ENCODE measurements at places on chromosomes 7 and 10.

GRCh38 chr10:75607576-75607975 lies 176.2 kb downstream of the LRMDA start:
- no peak for DNase-seq

GRCh38 chr10:113232928-113233511 lies 283.0 kb downstream of the TCF7L2 start:
- no peak for DNase-seq

DNA sequence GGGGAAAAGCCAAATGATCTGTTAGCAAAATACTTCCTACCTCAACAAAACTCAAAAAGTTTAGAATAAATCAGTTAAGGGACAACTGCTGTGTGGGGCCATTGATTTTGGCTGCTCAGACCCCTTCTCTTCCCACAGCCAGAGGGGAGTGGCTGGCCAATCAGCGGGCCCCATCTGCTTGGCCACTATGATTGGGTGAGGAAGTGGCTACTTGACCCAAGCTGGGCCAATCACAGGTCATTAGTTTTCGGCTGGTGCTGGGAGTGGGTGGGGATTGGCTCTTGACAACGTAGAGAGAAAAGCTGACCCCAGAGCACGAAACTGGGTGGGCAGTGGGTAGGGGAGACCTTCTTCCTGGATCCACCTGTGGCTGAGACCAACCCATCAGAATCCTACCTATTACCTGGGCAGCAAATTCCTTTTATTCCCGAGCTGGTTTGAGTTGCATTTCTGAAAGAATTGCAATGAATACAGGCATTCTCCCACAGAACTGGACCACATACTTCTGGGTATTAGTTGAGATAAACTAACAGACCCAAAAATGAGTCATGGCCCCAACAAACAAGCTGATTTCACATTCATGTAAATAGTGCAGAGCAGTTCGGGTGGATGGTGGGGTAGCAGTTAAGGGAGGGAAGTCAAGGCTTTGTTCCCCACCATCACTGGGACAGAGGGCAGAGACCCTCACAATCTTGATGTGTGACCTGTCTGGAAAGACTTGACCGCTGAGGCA lies 35.6 kb upstream of the HMX3 start:
- no peak for DNase-seq

DNA sequence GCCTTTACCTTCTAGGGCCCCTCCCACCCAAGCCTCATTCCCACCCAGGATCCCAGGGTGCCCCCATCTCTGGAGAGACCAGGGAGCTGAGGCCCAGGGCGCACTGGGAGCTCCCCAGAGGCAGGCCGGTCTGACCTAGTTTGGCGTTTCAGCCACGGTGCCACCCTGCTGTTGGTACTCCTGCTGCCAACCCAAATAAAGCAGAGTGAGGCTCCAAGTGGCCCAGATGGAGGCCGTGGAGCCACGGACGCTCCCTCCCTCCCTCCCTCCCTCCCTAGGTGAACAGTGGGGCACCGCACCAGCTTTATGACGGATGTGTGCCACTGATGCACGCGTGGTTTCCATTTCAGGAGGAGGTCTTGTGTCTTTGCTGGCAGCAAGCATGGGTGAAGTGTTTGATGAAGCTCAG lies 1.8 kb downstream of the INPP5A start:
- no peak for DNase-seq

GRCh38 chr10:110867807-110868465 lies 3.8 kb upstream of the PDCD4 start:
- DNase-seq, result no peak

DNA sequence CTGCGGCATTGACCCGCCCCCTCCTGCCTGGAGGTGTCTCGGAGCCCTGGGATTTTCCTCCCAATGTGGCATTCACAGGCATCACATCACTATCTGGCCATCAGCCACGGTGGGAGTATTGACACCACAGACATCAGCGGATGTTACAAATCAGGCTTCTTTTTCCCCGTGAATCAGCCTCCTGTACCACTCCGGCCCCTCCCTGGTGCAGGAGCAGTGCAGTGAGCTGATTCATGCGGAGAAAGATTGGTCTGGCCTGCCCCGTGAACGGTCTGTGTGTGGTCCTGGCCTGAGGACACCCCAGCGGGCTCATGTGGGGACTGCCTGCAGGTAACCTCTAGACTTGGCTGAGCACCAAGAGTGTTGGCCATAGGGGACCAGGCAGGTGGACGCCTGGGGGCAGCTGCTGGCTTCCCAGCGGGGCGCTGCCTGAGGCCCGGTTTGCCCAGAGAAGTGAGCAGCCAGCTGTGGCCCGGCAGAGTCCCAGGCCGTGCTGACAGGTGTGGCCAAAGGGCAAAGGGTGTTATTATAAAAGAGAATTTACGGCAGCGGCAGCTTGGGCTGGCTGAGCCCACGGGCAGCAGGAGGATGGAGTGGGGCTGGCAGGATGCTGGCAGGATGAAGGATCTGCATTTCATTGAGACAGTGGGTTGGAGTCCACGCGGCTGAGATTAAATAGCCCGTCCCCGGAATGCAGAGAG lies 32.1 kb upstream of the GNA12 start:
- DNase-seq, result no peak

- no peak for DNase-seq
Measured at GRCh38 chr10:95356190-95356955, 65.6 kb upstream of the PDLIM1 start.

DNA sequence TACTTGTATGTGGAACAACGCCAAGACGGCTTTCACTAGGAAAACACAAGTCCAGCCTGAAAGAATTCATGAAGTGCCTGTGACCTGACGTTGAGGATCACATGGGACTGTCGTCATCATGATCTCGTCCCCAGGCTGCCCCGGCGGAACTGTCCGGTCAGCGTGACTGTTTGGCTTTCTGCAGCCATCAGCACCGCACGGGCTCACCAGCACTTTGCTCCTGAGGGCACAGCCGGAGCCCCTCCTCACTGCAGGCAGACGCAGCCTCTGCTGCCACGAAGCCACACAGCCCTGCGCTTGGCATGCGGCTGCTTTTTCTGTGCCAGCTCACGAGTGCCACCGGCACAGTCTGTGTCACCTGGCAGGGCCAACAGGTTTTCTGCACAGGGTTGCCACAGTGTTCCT lies 9.4 kb upstream of the GET4 start:
- no peak for DNase-seq

- no peak for DNase-seq
Measured at GRCh38 chr10:98815039-98815885, 368.5 kb upstream of the HPS1 start.

- no peak for DNase-seq
Measured at GRCh38 chr7:36827726-36828703, 103.7 kb upstream of the AOAH start.

DNA sequence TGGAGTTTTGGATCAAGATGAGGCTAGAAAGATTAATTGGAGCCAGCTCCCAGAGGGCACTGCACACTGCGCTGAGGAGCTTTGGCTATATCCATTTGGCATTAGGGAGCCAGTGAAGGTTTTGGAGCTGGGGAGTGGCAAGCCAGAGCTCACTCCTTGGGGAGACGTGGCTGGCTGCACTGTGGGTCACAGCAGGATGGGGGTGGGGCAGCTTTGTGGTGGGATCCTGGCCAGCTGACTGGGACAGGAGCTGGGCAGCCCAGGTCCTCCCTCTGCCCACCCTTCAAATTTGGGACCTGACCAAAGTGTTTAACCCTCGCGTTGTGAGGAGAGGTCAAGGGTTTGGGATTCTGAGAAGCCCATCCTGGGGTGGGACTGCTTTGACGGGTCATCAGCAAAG lies 5.0 kb downstream of the C10orf105 start:
- DNase-seq, result no peak

DNA sequence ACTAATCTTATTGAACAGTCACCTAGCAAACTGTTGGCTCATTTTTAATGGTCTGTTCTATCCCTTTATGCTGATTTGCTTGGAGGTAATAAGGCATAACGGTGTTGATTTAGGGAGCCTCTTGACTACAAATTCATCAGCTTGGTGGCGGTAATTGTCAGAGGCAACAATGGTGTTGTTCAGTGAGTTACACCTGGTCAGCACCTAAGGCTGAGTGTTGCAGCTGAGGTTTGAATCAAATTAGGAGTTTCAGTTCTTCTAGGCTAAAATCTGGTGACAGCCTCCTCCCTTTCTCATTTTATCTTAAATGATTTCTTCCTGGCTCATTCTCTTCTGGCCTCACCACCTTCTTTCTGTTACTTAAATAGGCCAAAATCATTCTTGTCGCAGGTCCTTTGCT lies 42.3 kb upstream of the SP8 start:
- no peak for DNase-seq

- DNase-seq, result no peak
Measured at GRCh38 chr7:148492157-148492860, 98.3 kb upstream of the C7orf33 start.

GRCh38 chr7:124643311-124643811 lies 122.2 kb downstream of the GPR37 start:
- no peak for DNase-seq

GRCh38 chr10:101355072-101355706 lies 1.2 kb downstream of the BTRC start:
- DNase-seq, result no peak

- DNase-seq, result no peak
Measured at GRCh38 chr10:71634531-71635164, 84.9 kb downstream of the C10orf105 start.

DNA sequence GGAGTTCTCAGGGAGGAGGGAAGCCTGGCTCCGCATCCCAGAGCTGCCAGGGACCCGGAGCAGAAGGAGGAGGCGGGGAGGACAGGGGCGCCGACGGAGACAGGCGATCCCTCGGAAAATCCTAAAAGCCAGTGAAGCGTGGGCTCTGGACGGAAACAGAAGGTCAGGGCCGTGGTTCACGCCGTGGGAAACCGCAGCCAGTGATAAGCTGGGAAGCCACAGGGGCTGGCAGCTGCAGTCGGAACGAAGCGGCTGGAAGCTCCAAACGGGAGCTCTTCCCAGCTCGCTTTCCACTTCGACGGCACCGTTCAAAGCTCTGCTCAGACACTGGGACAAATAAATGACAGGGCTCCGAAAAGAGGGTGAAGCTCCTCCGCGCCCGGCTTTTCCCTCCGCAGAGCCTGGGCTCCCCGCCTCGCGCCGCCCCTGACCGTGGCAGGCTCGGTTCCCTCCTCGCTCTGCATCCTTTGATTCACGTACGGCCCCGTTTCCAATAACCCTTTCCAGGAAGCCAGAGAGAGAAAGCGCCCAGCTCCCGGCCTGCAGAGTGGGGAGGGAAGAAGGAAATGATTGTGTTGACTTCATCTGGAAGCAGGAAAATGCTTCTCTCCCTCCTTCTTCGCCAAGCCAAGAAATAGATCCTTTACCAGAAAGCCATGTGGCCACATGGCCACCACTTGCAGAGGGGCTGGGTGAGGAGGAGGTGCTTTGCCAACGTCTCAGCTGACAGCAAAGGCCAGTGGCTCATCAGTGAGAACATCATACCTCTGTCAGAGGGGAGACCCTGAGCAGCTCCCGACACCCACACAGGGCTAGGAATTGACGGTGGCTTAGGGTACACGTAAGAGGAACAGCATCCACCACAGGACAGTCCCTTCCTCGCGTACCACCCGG lies 57.4 kb downstream of the ADRB1 start:
- DNase-seq, result no peak

- no peak for DNase-seq
Measured at GRCh38 chr10:43824934-43825333, 176.3 kb upstream of the ZNF32 start.

GRCh38 chr7:117194445-117194844 lies 128.4 kb downstream of the WNT2 start:
- DNase-seq, result no peak

DNA sequence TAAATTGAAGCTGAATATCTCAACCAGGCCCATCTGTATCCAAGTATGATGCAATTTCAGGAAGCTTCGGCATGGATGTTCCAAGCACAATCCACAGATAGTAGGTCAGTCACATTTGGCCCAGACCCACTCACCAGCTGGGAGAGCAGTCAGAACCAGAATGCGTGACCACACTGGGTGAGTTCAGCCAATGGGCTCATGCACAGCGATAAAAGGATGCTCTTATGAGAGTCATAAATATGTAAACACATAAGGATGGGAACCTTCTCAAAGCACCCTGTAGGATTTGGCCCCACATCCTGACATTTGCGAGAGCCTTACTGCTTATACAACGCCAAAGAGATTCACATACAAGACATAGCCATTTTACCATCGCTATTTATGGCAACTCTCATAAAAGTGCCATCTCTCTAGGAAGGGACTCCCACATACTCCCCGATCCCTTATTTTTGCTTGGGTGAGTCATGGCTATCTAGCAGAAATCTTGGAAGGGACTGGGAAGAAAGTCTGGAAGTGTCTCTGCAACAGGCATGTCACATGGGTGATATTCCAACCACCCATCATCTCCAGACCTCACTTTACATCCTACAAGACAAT lies 3.0 kb downstream of the AFAP1L2 start:
- no peak for DNase-seq

GRCh38 chr7:107672183-107672582 lies 11.6 kb downstream of the SLC26A4 start:
- no peak for DNase-seq

- no peak for DNase-seq
Measured at GRCh38 chr7:3928727-3929515, 627.9 kb downstream of the SDK1 start.

DNA sequence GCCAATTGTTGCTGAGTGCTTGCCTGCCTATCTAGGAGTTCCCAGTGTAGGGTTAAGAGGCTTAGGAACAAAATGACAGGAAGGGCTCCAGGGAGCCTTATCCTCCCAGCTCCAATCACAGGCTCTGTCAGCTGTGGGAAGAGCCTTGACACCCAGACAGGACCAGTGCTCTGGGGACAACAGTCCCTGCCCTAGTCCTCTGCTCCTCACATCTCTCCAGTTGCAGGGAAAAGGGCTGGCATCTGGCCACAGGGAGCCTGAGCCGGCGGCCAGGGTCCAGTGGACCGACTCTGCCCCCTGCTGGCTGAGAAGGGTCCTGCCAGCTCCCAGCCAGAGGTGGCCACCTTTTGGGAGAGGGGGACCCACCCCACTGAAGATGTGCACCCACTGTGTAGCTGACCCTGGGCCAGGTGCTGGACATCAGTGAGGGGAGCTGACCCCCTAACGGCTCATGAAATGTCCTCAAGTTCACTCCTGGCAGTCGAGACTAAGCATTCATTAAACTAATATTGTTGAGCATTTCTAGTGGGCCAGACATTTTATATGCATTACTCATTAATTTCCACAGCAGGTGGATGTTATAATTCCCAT lies 17.6 kb downstream of the DNAJB12 start:
- DNase-seq, result peak; percentile 56

DNA sequence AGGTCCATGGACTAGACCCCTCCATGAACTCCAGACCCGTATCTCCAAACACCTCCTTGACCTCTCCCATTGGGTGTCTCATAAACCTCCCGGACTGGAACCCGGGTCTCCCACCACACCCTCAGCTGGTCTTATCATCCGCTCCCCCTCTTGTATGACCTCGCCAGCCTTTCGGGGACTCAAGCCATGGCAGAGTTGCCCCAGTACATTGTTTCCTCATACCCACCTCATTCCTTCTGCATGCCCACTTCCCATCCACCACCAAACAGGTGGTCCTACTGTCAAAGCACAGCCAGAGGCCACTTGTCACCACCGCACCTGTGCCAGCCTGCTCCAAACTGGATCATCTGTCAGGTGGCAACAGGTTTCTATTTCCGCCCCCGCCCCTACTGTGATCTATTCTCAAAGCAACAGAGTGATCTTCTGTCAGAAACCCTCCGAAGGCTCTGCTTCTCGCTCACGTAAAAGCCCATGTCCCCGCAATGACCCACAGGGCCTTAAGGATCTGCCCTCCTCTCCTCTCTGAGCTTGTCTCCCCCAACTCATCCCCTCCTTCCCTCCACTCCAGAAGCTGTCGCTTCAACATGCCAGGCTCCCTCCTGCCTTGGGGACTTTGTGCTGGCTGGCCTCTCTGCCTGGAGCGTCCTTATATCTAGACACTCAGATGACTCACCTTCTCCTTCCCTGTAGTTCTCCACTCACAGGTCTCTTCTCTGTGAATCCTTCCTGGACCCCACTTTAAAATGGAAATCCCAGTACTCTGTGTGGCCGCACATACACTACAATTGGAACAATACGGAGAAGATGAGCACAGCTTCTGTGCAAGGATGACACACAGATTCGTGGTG lies 22.8 kb upstream of the PRKAG2 start:
- DNase-seq, result no peak

Data from activated effector memory CD4-positive, alpha-beta T cell treated with Interleukin-2 at 50 U/mL for 16 hours (primary cell).